ENCODE measurements at places on chromosomes 12 and 14.

DNA sequence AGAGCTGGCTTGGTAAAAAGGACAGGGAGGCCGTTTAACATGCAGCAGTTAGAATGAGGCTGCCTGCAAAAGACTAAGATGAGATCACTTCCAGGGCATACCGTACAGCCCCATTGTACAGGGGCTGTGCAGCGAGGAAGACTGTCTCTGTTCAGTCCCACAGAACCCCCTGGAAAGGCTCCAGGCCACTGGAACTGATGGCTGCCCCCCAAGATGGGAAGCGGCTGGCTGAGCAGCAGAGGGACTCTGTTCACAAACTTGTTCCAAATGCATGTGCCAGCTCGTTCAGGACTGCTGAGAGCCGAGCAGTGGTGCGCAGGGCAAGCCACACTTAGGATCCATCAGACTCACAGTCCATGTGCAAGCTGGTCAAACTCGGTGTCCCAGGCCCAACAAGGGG is 82.9 kb downstream of the CHGA start:
- DNase-seq: peak; percentile 25

DNA sequence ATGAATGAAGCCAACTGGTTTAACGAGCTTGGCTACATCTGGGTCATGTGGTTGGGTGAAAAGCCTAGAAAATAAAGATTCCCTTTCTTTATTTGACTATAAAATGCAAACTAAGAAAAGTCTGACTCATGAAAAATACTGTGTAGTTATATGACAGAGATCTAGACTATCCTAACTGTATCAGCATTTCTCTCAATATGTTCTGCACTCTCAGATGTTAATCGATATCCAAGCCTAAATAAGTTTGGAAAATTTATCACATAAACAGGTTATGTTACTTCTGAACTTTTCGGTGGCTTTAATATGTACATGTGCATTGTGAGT is 133.1 kb downstream of the DAAM1 start:
- DNase-seq: no peak

DNA sequence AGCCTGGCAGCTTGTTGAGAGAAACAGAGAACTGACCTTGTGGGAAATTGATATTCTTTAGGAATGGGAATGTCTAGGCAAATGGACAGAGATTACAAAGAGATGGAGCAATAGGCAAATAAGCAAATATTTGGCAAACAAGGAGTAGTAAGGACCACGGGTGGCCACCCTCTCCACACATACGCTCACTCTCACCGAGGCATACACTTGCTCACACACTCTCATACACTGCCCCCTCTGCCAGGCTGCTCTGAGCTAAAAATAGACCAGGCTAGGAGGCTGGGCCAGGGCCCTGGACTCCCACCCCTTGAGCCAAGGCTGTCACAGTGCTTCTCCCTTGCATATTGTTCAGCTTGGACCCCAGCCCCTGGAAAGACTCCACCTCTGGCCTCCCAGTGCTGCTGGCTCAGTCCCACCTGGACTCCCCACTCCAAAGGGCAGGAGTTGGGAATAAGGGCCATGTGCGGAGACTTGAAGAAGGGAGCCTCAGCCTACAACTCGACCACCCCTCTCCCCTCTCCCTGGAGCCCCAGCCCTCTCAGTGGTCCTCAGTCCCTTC is 1.1 kb downstream of the PPP1R1A start:
- DNase-seq: peak; percentile 40

GRCh38 chr12:128727461-128727860 is 96.3 kb downstream of the SLC15A4 start:
- DNase-seq: no peak

GRCh38 chr14:102696856-102697495 is 80.3 kb upstream of the TRAF3 start:
- DNase-seq: no peak

DNA sequence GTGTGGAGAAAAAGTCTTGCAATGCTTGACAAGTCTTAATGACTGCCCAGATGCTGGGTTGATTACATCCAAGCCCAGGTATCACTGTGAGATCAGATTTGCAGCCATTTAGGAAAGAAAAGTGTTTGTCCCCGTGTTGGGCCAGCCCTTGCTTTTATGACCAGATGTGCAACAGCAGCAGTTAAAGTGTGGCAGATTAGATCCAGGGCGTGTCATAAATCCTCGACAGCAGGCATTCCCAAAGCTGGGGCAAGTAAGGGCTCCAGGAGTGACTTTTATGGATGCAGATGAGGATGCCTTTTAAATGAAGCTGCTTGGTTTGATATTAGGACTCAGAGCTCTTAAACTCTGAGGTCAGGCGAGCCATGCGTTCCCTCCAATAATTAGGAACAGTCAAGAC is 1.7 kb downstream of the SMOC1 start:
- DNase-seq: no peak

DNA sequence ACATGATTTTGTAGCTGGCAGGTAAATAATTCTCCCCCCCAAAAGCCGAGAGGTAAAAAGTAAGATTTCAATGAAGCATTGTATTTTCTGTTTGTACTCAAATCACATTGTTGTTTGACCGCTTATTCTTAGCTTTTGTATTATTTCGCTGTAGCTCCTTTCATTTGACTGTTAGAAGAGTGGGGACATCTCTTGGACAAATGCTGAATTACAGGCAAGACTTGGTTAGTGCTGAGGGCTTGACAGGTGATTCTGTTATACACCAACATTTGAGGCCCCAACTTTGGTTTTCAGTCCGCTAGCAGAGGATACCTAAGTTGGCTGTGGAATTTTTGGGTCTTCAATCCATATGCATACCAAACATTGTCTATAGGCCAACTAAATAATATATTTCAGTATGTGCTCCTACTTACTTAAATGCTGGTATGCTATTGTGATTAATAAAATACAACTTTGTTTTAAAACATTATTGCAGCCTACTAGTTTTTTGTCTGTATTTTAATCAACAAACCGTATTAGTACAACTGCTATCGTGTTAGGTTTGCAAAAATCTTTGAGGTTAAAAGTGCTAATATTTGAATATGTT is 102.2 kb downstream of the ERC1 start:
- peak; percentile 57 for DNase-seq

GRCh38 chr12:112710414-112710813 is 81.1 kb upstream of the RPH3A start:
- no peak for DNase-seq

DNA sequence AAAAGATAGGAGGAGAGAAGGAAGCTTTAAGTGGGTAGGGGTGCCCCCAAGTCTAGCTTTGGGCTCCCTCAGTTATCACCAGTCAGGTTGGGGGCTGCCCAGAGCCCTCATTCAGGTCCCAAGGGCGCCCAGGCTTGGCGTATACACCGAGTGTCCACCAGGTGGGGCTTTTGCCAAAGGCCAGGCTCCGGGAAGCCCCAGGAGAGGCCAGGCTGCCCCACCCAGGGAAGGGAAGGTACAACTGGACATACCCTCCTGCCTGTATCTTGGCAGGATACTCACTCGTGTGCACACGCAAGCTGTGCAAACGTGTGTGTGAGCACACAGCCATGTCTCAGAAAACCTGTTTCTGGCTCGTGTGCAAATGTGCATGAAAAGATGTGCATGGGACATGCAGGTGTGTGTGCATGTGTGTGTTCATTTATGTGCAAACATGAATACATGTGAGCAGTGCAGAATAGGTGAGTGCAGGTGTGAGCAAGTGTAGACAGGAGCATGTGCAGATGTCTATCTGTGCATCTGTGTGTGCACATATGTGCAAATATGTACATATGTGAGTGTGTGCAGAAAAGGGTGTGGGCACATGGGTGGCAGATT is 103.9 kb upstream of the MYL2 start:
- DNase-seq: peak; percentile 3

DNA sequence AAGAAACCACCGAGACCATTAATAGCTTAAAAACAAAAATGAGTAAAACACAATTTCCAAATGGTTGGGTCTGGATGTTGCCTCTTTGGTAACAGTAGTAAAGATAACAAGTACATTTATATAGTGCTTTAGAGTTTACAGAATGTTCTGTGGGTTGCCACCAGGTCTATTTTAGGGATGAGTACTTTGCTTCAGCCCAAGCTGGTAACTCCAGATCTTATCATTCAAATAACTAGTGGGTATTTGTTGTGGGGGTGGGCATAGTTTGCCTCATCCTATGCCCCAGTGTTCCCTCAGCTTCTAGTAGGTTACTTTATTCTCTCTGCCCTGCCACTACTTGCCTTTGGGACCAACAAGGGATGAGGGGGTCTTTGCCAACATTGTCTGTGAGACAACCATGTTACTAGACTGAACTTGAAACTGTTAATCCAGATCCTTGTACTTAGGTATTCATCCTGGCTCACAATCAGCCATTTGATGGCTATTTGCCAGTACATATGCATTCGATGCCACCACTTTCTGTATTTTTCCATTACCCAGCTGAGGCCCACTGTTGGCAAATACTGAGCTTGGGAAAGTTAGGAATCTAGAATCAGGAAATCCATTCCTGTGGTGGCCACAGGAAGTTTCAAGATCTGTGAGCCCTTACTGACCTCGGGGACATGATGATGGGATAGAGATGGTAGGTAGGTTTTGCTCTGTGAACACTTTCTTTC is 17.6 kb upstream of the AKAP6 start:
- DNase-seq: no peak

DNA sequence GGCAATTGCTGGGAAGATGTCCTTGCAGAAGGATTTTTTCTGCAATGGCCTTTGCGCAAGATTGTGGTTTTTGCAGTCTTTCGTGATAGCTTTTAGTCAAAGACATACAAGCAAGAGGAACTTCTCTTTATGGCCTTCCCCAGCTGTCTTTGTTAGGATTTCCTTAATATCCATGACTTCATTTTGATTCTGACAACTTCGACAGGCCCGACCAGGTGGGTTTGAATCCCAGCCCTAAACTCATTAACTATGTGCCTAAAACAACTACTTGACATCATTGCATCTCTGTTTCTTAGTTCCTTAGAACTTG is 13.3 kb upstream of the VRK1 start:
- no peak for DNase-seq

DNA sequence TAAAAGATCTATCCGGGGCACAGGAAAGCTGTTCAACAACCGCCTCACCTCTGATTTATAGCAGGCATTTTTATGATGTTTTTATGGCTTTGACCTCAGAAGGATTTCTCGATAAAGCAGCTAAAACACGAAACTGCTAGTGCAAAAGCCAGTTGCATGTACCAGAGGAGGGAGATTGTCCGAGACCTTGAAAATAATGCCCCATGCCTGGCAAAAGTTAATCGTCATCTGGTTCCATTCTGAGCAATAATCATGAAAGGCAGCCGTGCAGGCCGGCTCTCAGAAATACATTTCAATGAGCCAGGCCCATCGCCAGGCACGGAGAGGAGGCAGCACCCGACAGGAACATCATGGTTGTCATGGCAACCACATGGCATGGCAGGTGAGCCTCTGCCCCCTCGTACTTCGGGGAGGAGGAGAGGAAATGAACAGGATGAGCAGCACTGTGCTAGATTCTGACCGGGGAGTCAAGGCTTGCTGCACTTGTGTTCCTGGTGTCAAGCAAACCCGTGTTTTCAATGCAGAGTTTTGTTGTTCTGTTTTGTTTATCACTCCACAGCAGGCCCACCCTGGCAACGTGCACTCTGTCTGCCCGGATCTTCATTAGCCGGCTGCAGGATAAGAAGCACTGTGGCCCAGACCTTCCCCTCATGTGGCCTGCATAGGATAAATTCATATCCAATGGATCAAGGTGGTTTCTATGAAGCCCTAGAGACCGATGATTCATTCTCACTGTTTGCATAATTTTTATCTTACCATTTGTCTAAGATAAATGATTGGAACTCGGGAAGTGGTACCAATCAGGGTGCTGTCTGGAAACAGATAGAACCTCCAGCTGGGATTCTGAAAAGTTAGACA is 160.2 kb downstream of the RIMBP2 start:
- no peak for DNase-seq

- peak; percentile 56 for DNase-seq
Measured at GRCh38 chr14:23306412-23307145, at the start of gene BCL2L2. Gene BCL2L2 (plus strand): TSS chr14:23306833. CDS start chr14:23307768, 935 bp downstream.

DNA sequence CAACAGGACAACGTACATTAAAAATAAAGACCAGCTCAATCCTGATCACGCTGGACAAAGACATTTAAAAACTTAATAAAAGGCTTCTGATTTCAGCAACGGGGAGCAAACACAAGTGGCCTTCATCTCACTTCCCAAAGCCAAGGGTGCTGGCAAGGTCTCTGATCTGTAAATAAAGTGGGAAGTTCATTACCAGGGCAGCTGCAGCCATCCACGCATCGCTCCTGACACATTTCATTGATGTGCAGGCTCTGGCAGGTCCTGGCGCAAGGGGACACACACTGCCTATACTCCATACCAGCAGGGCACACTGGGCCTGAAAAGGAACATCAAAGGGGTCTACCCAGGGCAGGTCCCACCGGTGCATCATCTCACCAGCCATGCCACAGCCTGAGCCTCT is 51.0 kb downstream of the VWF start:
- DNase-seq: no peak

GRCh38 chr14:36430662-36431084 is 89.4 kb downstream of the NKX2-1 start:
- no peak for DNase-seq

DNA sequence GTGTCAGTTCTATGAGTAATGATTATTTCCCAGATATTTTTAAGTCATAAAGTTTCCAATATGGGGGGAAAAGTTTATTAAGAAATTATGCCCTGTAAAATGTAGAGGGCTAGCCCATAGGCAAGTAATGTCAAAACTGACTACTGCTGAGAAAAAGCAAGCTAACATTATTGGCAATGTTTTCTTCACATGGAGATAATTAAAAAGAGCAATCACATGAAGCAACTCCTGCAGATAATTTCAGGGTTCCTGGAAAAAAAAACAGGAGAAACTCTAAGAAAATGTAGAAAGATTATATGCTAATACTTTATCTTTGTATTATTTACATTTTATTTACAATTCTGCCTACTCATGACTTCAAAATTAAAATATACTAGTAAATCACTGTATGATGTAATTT is 39.8 kb downstream of the PPP1R12A start:
- DNase-seq: no peak

- no peak for DNase-seq
Measured at GRCh38 chr14:23447361-23448350, 12.2 kb upstream of the MYH7 start.

DNA sequence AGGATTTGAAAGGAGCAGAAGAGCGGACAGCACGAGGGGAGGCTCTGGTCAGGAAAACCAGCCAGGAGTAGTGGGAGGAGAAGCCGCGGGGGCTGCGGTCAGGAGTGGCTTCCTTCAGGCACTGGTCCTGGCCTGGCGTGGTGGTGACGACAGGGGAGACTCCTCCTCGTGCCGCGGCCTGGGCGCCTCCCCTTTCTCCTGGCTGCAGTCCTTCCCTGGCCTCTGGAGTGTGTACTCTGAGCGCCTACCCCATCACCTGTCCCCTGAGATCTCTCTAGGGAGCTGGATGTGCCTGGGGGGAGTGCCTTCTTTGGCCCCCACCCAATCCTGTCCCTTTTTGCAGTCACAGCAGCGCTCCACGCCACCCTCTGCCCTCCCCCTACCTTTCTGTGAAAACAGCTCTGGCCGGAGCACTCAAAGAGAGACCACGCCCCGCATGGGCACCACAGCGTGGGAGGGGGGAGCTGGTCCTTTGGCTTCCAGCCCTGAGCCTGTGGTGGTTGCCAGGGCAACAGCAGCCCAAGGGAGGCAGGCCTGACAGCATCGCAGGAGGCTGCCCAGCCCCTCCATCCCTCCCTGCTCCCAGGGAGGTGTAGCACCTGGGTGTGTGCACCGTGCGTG is 125.9 kb downstream of the CALM1 start:
- no peak for DNase-seq

- DNase-seq: no peak
Measured at GRCh38 chr12:102323799-102324198, 126.2 kb upstream of the PMCH start.

- DNase-seq: no peak
Measured at GRCh38 chr14:26621807-26622560, 24.2 kb upstream of the NOVA1 start.
